ENCODE measurements at places on chromosomes 16 and 17.

- peak; percentile 72 for DNase-seq
Measured at GRCh38 chr17:44774271-44775135, 15.7 kb downstream of the ADAM11 start.

DNA sequence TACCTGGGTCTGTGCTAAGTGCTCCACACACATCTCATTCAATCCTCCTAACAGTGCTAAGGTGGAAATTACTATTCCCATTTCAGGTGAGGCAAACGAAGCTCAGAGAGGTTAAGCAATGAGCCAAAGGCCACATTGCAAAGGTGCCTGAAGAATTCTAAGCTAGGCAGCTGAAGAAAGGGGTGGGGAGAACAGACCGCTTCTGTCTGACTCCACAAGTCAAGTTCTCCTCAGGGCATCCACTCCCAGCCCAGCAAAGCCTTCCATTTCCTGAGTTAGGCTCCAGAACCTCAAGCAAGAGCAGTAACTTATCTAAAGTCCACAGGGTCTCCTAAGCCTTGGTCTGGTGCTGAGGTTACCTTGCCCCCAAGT is 27.0 kb upstream of the MRPS23 start:
- DNase-seq, result no peak

GRCh38 chr17:31156326-31156725 is 61.5 kb downstream of the NF1 start:
- no peak for DNase-seq

DNA sequence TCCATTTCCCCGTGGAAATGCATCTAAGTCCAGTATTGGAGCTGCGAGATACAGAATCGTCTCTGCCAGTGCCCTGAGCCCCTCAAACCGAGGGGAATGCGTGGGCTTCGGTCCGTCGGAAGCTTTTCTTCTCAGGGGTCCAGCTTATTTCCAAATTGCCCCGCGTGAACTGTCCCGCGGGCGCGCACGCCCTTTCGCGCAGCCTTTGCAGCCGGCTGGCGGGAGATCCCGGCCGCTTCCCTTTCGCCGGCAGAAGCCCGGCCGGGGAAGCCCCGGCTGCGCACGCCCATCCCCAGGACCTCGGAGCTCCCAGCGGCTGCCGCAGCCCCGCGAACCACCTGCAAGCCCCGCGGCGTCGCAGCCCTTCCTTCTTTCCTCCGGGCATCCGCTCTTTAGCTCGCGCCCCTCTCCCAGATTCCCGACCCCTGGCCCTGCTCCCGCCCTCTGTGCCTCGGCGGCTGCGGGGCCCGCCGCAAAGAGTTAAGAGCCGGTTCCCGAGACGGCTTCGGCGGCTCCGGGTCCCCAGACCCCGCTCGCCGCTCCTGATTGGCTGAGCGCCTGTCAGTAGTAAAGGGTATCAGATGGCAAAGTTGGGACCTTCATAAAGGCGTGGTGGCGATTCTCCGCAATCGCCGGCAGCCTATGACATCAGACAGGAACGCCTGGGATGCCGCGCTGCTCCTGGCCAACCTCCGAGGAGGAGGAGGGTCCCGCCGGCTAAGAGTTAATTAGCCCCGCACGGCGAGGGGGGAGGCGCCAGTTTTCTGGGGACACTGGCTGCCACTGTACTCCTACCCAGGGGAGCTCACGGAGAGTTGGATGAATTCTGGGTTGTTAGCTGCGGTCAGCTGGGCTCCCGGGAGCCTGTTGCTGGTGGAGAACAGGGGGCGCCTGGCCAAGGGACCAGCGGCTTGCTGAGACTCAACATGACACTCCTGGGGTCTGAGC is at the start of gene MYOCD:
Gene MYOCD, plus strand, starts transcription at position 628 of the 948 bp plus-strand sequence. Its CDS starts 299 bp downstream, at position 927.
- no peak for DNase-seq

- DNase-seq, result no peak
Measured at GRCh38 chr16:58026139-58026704, 668 bp downstream of the MMP15 start.

GRCh38 chr17:43554857-43555256 is 8.7 kb upstream of the ETV4 start:
- DNase-seq, result no peak

DNA sequence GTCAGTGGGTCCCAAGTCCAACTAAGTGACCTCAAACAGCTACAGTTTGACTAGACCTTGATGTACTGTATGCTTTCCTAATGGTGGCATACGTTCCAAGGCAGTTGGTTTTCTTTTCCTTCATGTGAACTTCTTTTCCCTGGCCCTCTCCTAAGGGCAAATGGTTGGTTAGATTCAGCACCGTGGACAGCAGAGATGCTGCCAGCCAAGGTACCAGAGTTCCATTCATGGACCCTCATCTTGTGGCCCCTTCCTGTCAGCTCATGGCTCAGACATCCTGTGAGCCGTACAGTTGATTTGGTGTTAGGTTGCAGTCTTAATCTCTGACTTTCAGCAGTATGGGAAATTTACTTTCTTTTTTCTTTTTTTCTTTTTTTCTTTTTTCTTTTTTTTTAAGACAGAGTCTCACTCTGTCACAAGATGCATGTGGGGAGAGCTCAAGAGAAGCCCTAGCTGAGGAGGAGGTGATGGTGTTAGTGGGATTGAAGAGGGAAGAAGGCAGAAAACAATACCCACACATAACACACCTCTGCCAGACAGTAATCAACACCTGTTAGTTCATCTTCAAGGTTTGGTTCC is 122.4 kb downstream of the USP31 start:
- DNase-seq, result no peak

GRCh38 chr16:89437991-89438390 is 52.4 kb downstream of the ANKRD11 start:
- DNase-seq, result no peak

GRCh38 chr16:85392756-85393673 is 220.1 kb upstream of the GSE1 start:
- no peak for DNase-seq

GRCh38 chr16:89482817-89483205 is 7.5 kb downstream of the ANKRD11 start:
- DNase-seq, result no peak

- DNase-seq, result no peak
Measured at GRCh38 chr17:80790021-80790765, 201.4 kb upstream of the CHMP6 start.

GRCh38 chr16:14244196-14245010 is 173.3 kb downstream of the MRTFB start:
- DNase-seq, result no peak

GRCh38 chr17:37107406-37108083 is 158.8 kb downstream of the AATF start:
- no peak for DNase-seq

- no peak for DNase-seq
Measured at GRCh38 chr17:74201250-74201649, 2.2 kb upstream of the RPL38 start.

DNA sequence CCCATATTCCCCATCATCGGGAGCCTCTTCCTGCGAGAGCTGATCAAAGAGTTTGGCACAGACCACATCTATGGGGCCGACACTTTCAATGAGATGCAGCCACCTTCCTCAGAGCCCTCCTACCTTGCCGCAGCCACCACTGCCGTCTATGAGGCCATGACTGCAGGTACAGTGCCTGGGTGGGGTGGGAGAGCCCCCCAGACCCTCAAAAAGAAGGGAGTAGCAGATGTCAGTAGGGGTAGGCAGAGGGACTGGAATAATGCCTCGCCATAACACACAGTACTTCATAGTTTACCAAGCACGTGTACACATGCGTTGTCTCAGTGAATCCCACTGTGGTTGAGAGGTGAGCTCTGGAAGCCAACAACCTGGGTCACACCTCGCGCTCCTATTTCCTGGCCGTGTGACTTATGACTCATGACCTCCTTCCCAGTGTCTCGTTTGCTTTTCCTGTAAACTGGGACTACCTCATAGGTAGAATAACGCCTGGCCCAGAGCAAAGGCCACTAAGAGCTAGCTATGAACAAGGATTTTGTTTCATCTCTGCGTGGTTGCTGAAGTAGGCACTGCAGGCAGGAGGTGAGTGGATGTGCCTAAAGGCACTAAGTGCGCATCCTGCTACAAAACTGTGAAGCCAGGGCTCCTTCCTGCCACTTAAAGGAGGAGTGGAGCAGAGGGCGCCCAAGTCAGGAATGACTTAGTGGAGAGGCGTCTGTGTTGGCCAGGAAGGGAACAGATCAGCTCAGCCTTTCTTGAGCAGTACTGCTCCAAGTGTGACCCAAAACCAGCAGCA is 5.2 kb downstream of the NAGLU start:
- DNase-seq, result no peak

GRCh38 chr16:68802190-68802589 is 41.1 kb upstream of the TANGO6 start:
- DNase-seq, result no peak

DNA sequence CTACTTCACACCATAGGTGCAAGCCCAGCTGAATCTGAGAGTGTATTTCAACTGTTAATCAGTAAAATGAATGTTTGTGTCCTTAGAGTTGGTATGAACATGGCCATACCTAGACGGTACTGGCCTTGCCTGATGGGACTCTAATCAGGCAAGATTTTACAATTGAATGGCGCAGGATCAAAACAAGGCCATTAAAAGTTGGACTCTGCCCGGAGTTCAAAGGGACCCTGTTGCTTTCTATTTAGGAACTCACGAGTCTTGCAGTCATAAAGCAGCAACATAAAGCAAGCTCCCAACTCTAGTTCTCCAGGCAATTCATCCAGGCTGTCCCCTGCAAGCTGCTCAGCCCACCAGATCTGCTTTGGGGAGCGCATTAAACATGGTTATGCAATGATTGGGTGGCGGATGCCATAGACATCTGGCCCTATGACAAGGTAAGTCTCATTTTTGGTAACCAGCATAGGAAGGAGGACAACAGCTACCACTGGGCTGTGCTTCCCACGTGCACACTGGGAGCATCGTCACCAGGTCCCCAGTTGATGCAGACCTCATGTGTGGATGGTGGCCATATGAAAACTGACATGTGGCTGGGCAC is 8.8 kb downstream of the TMEM186 start:
- no peak for DNase-seq

DNA sequence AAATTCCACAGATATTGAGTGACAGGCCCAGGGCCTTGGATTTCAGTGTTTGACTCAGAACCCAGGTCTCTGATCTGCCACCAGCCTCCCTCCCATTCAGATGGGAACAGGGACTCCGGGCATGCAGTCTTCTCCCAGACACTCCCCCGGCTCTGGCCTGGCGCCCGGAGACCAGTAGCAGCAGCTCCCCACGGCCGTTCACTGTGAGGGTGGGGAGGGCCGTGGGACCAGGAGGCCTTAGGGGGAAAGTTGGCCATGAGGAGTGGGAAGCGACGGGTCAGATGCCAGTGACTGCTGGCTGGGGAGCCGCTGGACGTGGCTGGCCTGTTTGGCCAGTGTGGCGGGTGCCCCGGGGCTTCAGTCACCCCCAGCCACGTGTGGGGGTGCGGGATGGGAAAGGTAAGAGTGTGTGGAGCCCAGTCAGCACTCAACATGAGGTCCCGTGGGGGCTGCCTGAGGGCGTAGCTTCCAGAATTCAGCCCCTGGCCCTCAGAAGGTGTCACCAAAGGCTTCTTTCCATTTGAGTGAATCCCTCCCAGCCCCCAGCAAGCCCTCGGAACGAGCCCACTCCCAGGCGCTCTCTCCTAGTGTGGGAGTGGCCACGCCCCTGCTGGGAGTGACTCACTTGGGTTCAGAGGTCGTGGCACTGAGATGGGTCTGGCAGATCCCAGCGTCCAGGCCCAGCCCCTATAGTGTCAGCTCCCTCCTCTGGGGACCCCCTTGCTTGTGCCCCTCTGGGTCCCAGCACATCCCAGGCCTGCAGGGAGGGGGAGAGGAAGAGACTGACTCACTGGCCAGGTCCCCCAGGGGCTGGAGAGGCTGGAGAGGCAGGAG is 309.4 kb downstream of the SEC14L1 start:
- no peak for DNase-seq

DNA sequence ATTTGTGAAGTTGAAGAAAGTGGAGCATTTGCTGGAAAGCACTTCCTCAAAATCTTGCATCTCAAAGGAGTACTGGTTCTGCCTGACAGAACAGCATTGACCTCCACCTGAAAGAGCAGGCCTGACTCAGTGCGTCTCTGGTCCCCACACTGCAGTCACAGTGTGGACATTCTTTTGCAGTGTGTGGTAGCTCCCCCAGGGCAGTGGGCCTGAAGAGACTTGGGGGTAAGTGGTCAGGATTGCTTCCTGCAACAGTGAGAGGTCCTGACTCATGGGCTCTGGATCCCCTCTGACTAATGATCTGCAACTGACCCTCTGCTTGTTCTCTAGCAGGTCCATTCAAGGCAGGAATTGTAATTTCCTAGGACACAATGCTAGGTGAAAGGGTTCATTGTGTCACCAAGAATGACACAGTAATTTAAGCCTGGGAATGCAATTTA is 204.9 kb upstream of the KCNJ16 start:
- no peak for DNase-seq

GRCh38 chr17:14325618-14326167 is 24.8 kb downstream of the HS3ST3B1 start:
- no peak for DNase-seq

DNA sequence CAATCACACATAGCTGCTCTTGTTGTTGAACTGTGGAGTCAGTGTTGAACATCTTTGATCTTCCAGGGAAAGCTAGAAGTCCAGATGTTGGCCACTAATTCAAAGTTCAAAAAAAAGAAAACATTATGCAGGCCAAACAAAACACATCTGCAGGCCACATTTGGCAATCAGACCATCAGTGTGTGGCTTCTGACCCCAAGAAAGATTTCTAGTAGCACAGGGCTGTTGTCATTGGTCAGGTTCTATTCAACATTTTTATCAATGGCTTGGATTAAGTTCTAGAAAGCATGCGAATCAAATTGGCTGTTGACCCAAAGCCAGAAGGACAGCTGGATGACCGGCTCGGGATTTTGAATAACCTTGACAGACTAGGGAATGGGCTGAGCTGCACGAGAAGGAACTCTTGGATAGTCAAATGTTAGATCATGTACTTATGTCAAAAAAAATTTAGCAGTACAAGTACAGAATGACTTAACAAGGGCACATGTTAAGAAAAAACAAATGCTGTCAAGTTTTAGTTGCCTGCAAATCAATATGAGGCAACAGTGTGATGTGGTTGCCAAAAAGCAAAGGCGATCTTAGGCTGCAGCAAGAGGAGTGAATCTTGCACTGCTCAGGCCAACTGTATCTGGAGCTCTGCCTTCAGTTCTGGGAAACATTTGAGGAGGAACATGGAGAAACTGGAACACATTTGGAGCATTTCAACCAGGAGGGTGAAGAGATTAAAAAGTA is 187.6 kb downstream of the RGS9 start:
- DNase-seq, result no peak
